ENCODE measurements at places on chromosomes 6 and 20. TPM values are rescaled to one million over a fixed set of nuclear protein-coding genes. Genes with fewer than 3 reads are reported as not detected.

SIRT5 gene
- 20.3 TPM for polyA plus RNA-seq

MACROD2 gene
- 8.1 TPM for polyA plus RNA-seq

RPRD1B gene
- polyA plus RNA-seq = 49.8 TPM

CALHM6 gene
- 8.0 TPM for polyA plus RNA-seq

PROKR2 gene
- polyA plus RNA-seq = not detected

OR2B6 gene
- polyA plus RNA-seq = not detected

SLPI gene
- polyA plus RNA-seq = 3.0 TPM
